ENCODE measurements at places on chromosomes 12 and 14. TPM values are rescaled to one million over a fixed set of nuclear protein-coding genes. Genes with fewer than 3 reads are reported as not detected.

The NR2C1 gene
- 66.4 TPM for polyA plus RNA-seq

- DNase-seq: no peak
Observed at GRCh38 chr14:94386085-94387031, 2.0 kb downstream of the SERPINA1 start.

- DNase-seq: no peak
Observed at GRCh38 chr12:116927244-116927940, 16.6 kb downstream of the FBXW8 start.

DNA sequence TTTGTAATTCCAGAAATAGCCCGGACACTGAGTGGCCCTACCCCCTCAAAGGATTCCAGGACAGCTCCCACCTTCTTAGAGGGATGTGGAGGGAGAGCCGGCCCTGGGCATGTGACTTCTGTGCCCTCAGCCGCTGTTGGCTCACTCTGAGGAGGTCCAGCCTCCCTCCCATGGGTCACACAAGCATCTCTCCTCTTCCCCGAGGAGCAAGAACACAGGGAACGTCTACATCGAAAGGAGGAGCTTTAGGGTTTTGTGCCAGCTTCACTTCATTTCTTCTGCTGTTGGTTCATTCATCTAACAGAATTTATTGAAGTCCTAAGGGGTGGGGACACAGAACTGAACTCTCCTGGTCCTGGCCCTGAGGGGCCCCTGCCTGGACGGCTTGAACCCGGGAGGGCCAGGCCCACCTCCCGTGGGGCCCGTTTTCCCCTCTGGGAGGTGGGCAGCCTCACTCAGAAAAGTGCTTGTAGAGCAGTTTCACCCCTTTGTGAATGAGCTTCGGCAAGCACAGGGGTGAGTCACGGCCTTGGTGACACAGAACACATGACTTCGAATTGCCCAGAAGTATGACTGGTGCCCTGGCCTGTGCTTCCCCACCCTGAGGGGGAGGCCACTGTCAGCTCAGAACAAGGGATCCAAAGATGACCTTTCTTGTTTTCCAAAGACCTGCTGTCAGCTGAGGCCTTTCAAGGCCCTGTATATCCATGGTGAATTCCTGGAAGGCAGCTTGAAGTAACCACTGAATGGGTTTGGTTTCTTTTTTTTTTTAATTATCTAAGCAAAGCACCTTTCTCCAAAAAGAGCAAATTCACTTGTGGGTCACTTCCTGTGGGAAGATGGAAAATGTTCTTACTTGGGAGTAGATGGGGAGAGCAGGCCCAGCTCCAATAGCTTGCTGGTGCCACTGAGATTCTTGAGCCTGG lies 39.2 kb downstream of the NFKBIA start:
- no peak for DNase-seq
